Cortex of kidney (tissue), 1 donor: ENCODE measurements at places on chromosomes 2 and 18.

- DNase-seq, result no peak
Observed at GRCh38 chr2:102120261-102120660, 22.3 kb upstream of the IL1R1 start.

DNA sequence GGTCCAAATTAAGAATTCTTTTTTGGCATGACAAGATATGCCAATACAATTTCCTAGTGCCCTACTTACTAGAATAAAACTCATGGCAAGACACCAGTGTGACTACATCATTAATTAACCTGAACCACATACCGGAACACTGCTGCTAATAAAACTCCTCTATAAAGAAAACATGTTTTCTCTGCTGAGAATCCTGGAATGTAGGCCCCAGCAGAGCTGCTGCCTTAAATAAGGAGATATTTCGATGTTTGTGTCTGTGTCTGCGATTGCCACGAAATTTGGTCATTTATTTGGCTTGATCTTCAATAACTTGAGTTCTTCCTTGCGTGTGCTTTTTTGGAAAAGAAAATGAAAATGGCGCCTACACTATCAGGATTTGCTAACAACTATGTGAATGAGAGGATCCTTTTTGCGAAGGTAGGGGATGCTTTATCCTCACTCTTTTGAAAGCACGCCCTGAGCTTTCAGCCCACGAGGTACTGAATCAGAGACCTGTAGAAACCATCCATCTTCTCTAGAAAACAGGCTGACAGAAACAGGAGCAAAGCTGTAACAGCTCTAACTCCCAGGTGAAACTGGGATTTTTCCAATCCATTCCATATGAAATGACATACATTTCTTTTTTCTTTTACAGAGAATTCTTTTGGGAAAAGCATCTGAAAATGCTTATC is 27.0 kb downstream of the KLF7 start:
- DNase-seq, result no peak

- DNase-seq, result no peak
Observed at GRCh38 chr2:144516411-144516980, 3.4 kb downstream of the ZEB2 start.

DNA sequence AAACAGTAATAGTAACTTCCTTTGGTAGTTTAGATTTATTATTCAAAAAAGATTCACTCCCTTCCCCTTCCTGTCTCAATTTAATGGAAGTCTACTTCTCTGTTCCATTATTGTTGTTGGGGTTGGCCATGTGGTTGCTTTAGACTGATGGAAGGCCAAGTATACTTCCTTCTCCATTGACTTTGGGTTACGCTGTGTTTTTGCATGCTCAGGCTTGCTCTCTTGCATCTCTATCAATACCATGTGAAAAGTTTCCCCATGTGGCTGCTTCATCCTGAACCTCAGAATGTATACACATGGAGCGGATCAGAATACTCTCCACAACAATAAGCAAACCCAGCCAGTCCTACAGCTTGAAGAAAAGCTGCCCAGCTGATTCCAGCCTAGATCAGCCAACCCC is 20.3 kb downstream of the CFAP210 start:
- DNase-seq, result no peak

DNA sequence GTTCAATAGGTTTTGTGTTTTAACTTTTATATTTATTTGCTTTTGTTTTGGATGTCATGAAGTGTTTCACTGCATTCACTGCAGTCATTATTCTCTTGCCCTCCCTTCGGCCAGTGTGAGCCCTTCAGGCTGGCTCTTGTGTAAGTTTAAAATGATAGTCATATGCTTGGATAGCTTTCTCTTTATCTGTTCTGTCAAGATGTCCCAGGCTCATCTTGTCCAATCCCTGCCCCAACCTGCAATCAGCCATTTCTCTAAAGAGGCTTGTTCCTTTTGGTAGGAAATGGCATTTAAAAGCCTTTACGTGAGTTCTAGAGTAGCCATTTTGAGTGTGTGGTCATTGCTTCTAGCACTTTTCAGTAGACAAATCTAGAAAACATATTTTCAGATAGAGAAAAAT is 238.0 kb upstream of the SLC39A10 start:
- no peak for DNase-seq

- DNase-seq, result no peak
Observed at GRCh38 chr2:127796389-127796788, 14.6 kb downstream of the WDR33 start.

- no peak for DNase-seq
Observed at GRCh38 chr2:212991120-212991519, 160.3 kb downstream of the IKZF2 start.
